ENCODE measurements at places on chromosomes 7 and 10.
A peak's percentile ranks its signal among the peaks of the same experiment; 100 is the strongest.

- DNase-seq: no peak
Measured at GRCh38 chr7:42645906-42646305, 266.0 kb downstream of the C7orf25 start.

- DNase-seq: no peak
Measured at GRCh38 chr10:20185116-20185515, 368.9 kb downstream of the PLXDC2 start.

GRCh38 chr10:14327527-14327926 lies 3.2 kb downstream of the FRMD4A start:
- DNase-seq: no peak

- no peak for DNase-seq
Measured at GRCh38 chr7:29463504-29464158, 100.0 kb upstream of the PRR15 start.

DNA sequence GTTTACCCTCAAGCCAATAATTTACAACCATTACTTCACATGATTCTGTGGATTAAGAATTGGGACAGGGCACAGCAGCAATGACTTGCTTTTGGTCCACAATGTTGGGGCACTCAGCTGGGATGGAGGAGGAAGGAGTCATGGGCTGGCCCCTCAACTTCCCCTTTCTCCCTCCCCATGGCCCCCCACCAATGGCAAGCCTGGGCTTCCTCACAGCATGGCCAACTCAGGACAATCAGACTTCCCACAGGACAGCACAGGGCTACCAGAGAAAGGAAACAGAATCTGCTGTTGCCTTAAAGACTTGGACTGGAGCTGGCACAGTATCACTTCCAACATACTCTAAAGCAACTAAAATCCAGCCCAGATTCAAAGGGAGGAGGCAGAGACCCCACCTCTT lies 160.7 kb downstream of the PTPN20 start:
- no peak for DNase-seq

DNA sequence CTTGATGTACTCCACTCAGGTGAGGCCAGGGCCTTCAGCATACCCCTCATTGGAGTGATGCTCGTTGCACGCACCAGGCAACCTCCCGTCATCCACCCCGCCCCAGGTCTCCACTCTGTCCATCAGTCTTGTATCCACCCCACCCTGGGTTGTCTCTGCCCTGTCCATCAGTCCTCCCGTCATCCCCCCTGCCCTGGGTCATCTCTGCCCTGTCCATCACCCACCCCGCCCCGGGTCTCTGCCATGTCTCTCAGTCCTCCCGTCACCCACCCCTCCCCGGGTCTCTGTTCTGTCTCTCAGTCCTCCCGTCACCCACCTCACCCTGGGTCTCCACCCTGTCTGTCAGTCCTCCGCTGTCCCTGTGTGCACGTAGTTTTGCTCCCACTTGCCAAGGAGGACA lies 59.9 kb downstream of the WDR37 start:
- no peak for DNase-seq

GRCh38 chr10:117663750-117664149 lies 121.2 kb downstream of the EMX2 start:
- DNase-seq: peak; percentile 7

GRCh38 chr7:151440799-151441445 lies 981 bp upstream of the CRYGN start:
- DNase-seq: no peak

GRCh38 chr10:11170993-11171851 lies 153.6 kb downstream of the CELF2 start:
- DNase-seq: no peak

GRCh38 chr10:113666682-113667252 lies 2.9 kb upstream of the NRAP start:
- DNase-seq: no peak

All from adipocyte (in vitro differentiated cells).